H9 (cell line): ENCODE measurements at places on chromosomes 5 and 9.

GRCh38 chr9:89135591-89136166 lies 42.9 kb downstream of the SHC3 start:
- no peak for DNase-seq

DNA sequence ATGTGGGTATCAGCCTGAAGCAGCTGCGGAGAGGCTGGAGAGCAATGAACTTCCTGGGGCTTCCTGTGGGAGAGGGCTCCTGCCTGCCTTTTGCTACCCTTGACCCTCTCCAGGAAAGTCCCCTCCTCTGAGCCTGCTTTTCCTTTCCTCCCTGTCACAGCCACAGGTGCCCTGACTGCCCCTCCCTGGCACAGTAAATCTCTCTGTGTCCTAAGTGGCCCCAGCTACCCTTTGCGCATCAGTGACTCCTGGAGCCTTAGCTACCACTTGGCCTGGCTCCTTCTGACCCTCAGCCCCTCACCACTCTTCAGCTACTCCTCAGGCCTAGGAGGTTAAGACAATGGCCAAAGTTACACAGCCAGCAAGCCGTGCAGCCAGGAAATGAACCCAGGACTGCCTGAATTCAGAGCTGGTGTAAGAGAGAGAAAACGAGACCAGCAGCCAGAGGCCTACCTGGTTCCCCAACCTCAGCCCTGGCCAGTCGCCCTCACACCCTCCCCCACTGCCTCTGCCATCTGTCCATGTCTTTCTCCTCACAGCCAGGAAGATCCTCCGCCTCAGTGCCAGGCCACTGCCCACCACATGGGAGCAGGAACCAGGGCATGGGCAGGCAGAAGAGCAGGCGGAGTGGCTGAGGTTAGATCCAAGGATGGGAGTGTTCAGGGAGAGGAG lies 18.6 kb downstream of the CNTFR start:
- no peak for DNase-seq

DNA sequence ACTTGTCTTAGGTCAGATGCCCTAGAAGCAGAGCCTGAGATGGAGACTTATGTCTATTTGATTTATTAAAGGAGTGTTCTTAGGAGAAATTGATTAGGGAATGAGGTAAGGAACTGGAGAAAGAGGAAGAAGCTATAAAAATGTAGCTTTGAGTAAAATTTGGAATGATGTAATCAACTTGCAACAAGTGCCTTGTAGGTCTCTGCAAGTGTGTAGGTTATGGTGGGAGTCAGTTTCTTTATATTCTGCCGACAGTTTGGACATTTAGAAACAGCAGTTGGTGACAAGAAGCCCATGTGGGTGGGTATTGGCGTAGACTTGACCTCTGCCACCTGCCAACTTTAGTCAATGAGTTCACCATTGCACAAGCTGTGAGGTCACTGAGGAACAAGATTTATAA lies 986.5 kb downstream of the CDH18 start:
- no peak for DNase-seq

DNA sequence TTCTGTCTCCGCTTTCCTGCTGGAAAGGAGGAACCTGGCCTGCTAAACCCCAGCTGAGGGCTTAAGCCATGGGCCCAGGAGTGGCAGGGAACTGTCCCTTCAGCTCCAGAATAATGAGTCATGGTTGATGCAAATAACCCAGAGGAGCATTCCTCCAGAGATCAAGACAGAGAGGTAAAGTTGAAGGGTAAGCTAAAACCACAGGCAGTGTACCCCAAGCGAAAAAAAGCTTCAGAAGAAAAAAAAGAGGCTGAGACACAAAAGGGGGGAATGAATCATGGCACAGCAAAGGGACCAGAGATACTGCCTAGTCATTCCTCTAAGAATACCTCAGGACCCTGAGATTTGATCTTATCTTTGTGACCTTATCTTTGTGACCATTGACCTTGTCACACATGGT lies 199.5 kb upstream of the TAS2R1 start:
- DNase-seq, result no peak

DNA sequence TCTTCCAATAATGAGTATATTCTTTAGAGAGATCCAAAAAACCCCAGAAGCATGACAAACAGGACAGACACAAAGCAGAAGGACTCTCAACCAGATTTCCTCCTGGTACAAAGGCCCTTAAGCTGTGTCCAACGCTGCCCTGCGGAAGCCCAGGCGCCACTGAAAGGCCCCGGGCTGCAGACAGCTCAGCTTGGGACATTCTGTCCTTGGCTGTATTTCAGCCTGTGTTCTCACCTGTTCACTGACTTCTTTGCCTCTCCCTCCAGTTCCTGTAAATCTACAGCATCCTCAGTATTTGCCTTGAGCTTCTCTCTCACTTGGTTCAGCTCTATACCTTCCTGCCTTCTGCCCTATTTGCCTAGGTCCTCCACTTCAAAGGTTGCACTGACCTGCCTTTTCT lies 96.5 kb downstream of the SH3TC2 start:
- no peak for DNase-seq

DNA sequence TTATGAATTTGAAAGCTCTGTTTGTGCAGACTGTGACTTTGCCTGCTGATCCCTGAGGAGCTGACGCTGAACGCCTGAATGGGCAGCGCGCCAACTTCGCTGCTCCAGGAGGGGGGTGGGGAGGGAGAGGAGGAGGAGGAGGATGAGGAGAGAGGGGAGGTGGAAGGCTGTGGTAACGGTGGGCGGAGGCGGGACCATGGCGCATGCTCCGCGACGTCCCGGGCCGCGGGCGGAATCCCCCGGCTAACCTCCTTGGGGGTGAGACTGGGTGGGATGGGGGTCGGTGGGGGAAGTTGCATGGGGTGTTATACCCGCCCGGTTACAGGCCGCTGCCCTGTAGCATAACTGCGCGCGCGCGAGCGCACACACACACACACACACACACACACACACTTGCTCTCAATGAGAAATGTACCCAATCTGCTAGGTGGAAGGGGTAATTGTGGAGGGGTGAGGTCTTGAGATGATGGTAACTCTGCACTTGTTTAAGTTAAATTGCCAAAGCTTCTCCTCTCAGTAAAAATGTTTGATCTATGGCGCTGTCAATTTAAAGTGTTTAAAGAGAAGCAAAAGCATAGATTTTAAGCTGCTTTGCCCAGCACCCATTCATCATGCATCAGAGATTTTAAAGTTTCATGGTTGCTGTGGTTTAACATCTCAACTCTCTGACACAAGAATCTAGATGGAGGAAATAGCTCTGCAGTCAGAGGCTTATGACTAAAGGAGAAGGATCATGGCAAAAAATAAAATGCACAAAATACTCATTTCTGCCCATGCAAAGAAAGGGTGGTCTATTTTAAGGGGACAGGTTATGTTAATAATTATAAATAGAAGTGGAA lies 76.6 kb upstream of the TBCA start:
- DNase-seq, result peak; percentile 83

GRCh38 chr5:164235300-164235891 lies 730.0 kb downstream of the MAT2B start:
- DNase-seq, result no peak

- peak; percentile 73 for DNase-seq
These were observed 75.5 kb downstream of the PHAX start for GRCh38 chr5:126676195-126676624.

GRCh38 chr5:177958696-177959095 lies 37.3 kb downstream of the PROP1 start:
- peak; percentile 67 for DNase-seq

GRCh38 chr5:95908799-95909198 lies 52.9 kb downstream of the ELL2 start:
- DNase-seq, result no peak

DNA sequence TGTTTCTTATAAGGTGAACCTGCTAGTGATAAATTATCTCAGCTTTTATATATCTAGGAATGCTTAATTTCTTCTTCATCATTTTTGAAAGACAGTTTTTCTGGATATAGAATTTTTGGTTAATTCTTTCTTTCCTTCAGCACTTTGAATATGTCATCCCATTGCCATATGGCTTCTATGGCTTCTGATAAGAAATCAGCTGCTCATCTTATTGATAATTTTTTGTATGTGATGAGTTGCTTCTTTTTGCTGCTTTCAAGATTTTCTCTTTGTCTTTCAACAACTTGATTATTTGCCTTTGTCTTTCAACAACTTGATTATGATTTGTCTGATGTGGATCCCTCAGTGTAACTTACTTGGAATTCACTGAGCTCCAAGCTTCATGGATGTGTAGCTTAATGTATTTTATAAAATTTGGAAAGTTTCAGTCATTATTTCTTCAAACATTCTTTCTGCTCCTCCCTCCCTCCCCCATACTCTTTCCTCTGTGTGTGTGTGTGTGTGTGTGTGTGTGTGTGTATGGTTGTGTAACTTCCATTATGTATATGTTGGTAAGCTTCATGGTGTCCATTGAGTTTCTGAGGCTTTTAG lies 243.9 kb downstream of the TLE1 start:
- DNase-seq, result no peak

DNA sequence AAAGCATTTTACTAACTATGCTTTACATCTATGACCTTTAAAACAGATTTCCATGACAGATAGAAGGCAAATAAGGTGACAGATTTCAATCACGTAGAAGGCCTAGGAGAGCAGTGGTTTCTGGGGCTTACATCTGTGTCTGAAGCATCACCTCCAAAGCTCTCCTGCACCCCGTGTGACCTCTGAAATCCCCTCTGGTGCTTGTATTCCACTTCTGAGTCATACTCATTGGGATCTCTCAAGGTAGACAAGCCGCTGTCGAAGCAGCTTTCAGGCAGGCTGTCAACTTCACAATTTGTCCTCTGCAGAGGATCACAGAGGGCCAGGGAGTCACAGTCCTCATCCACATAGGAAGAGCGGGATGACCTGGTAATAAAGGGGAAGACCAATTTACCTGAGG lies 62.2 kb downstream of the RASEF start:
- DNase-seq, result no peak

DNA sequence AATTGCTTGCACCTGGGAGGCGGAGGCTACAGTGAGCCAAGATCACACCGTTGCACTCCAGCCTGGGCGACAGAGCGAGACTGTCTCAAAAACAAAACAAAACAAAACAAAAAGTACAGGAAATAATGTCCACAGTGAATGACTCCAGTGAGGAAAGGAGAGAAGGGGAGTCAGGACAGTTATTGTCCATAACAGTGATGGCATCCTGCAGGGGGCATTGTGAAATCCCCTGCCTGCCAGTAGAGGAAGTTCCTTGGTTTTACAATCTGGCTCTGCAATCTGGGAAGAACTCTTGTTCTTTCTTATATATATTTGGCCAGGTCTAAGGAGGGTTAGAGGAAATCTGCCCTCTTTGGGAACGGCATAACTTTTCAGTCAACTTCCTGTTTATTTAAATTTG lies 8.2 kb downstream of the SH3GL2 start:
- no peak for DNase-seq

DNA sequence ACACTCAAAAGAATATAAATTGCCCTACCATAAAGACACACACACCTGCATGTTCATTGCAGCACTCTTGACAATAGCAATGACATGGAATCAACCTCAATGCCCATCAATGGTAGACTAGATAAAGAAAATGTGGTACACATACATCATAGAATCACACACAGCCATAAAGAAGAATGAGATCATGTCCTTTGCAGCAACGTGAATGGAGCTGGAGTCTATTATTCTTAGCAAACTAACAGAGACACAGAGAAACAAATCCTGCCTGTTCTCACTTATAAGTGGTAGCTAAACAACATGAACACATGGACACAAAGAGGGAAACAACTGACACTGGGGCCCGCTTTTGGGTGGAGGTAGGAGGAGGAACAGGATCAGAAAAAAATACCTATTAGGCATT lies 2062.2 kb upstream of the CDH6 start:
- no peak for DNase-seq

DNA sequence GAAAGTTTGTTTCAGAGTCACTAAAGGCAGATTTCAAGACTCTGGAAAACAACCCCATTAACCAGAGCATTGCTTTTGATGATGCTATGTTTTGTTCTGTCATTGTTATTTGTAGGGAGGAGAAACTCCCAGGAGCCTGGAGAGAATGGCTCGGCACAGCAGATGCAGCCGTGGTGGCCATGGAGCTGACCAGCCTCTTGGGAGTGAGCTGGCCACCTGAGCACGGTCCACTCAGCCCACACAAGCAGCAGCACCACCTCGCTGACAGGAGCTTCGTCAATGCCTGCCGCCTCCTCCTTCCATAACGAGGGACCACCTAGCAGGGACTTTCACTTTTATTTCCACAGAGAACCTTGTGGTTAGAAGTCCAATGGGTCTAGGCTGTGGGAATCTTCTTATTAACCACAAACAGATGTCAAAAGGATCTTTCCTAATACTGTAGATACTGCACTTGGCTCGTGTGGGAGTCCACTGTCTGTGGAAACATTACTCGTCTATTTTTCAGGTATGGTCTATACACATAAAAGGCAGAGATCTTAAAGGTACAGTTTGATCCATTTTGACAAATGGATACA lies 21.0 kb upstream of the SMIM32 start:
- no peak for DNase-seq

- DNase-seq, result no peak
These were observed 75.8 kb downstream of the ARHGAP26 start for GRCh38 chr5:142845954-142846398.

- no peak for DNase-seq
These were observed 104.8 kb downstream of the PBX3 start for GRCh38 chr9:125851979-125852378.

- peak; percentile 56 for DNase-seq
These were observed 25.4 kb upstream of the RASGRF2 start for GRCh38 chr5:80934751-80935150.

DNA sequence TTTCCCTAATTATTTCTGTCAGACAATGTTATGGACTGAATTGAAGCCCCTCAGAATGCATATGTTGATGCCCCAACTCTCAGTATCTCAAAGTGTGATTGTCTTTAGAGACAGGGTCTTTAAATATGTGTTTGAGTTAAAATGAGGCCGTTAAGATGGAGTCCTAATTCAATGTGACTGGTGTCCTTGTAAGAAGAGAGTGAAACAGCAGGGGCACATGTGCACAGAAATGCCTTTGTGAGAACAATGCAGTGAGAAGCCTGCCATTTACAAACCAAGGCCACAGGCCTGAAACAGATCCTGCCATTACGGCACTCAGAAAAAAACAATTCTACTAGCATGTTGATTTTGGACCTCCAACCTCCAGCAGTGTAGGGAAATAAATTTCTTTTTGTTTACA lies 483.0 kb upstream of the DMAC1 start:
- DNase-seq, result no peak

- DNase-seq, result no peak
These were observed 282.9 kb upstream of the ANKRD55 start for GRCh38 chr5:56516035-56516434.

DNA sequence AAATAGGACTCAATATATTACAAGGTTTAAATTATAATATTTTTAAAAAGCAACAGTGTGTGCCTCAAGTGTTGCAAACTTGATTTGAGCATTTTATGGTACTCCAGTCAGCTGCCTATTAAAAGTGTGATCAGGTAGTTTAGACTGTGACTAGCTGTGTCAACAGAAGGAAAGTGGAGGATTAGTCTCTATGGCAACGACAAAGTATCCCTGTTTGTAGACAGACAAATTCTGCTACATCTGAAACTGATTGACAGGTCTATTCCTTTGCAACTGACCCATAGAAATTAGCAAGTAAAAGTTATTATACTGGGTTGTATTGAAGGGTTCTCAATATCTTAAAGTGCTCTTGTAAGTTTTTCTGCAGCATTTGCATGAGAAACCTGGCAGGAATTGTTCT lies 249.8 kb upstream of the ARRDC3 start:
- no peak for DNase-seq

GRCh38 chr5:79135790-79136553 lies 24.4 kb downstream of the BHMT start:
- DNase-seq, result peak; percentile 30

- no peak for DNase-seq
These were observed 184.1 kb downstream of the MARCHF11 start for GRCh38 chr5:15995341-15996052.
